ENCODE measurements at places on chromosomes 6 and 20.

- no peak for DNase-seq
Measured at GRCh38 chr6:76861403-76861802, 601.9 kb downstream of the HTR1B start.

DNA sequence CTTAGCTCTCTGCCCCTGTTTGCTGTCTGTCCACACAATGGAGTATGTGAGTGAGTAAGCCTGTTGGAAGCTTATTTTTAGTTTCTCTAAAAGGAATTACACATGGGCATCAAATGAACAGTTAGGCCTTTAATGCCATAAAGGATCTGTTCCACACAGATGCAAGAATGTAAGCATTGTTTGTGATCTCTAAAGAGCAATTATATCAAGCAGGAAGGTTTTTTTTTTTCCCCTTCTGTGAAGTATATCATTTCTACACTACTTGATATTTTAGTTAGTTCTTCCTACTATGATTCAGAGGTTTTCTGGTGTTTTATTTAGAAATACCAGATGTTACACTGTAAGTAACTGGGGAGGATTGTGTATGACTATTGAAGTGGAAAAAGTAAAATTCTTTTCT is 627.5 kb downstream of the COL12A1 start:
- DNase-seq, result no peak

GRCh38 chr6:32114796-32115195 is 5.7 kb upstream of the TNXB start:
- DNase-seq, result no peak

DNA sequence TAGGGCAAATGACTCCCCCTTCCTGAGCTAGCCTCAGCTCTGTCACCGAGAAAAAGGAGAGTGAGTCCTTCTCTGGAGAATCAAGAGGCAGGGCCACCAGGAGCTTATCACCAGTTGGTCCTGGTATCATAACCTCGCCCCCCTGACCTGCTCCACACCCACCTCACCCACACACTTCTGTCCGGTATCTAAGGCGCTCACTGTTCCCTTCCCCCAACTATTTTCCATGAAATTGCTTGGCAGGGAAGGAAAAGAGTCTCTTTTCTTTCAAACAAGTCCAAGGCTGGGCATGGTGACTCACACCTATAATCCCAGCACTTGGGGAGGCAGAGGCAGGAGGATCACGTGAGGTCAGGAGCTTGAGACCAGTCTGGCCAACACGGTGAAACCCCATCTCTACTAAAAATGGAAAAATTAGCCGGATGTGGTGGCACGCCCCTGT is 77.6 kb downstream of the ZMYND8 start:
- no peak for DNase-seq

DNA sequence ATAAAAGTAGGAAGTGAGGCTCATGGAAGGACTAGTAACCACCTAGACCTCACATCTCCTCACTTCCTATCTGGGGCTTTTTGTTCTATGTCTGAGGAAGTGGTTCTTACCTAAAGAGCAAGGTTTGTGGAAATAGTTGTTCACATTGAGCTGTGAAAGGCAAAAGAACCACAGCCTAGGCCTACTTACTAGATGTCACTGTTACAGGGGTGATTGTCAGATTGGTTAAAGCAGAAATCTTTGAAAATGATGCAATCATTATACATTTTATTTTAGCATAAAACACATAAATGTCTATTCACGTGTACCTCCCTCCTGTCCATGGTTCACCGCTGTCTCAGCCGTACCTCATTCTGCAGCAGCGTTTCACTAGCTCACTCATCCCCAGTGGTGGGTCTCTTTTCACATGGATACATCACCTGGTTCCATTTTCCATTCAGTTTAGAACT is 268.8 kb downstream of the TMEM242 start:
- no peak for DNase-seq

DNA sequence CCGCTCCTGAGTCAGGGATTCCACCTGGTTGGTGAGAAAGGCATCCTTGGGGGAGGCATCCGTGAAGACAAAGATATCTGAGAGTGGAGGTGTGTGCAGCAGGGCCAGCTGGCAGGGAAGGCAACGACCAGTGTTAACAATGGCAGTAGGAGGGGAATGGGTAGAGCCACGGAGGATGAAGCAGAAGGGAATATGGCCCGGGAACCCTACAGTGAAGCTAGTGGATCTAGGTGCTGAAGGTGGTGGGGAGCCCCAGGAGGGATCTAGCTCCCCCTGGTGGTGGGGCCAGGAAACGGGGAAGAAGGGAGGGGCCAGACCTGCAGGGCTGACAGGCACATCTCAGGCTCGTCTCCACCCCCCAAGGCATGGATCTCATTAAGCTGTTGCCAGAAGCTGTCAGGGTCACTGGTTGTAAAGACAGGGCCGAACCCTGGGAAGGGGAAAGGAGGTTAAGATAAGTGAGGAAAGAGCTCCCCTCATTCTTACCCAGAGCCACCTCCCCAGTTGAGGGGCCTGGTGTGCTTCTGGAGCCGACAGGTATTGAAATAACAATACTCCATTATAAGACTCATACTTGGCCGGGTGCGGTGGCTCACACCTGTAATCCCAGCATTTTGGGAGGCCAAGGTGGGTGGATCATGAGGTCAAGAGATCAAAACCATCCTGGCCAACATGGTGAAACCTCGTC is 7.3 kb downstream of the VWA7 start:
- DNase-seq, result peak; percentile 67

DNA sequence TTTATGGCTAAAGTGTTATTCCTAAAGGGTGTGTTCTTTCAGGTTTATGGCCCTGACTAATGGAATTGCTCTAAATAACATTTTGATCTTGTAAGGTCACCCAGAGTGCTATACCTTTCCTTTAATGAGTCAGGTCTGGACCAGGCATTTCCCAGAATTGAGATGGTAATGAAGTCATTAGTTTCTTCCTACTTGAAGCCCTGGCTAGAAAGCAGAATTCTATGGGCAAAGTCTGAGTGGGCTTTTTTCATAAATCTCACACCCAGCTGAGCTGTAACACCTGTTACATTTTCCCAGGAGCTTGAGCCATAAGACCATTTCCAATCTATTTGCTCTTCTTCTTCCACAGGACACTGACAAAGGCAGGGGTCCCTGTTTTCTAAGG is 122.0 kb upstream of the ID4 start:
- no peak for DNase-seq

DNA sequence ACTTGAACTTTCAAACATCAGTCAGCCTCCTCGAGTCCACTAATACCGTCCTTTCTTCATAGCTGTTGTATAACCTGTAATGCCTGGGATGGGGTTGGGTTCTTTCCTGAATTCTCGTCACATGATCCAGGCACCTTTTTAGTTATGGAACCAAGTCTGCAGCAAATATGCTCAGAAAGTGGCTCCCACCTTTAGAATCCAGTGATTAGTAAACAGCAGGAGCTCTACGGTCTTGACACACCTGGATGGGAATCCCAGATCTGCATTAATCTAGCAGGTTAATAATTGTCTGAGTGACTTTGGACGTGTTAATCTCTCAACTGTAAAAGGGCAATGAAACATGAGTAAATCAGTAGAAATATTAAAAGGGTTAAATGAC is 729 bp upstream of the ZHX3 start:
- no peak for DNase-seq

DNA sequence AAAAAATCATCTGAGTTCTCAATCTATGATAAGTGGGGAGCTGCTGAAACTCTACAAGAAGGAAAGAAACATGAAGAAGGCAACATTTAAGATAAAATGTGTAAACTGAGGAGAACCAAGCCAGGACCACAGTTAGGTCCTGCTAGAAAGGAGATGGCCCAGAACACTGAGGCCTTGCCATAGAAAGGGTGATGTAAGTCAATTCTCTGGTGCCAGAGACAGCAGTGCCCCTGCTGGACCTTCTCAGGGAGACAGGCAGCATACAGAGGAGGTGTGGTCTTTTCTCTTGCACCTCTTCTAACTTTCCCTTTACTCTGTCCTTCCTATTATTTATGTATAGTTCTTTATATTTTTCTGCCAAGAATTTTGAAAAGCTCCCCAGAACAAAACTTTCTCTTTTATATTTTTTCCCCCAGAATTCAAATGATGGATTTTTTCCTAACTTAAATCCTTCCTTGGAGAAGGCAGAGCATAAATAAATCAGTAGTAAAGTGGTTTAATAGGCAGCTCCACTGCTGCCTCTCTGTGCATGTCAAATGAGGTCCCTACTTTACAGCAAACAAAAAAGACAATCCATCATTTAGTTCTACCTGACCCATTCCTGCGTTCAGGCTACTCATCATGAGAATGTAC is 9.0 kb downstream of the UQCC2 start:
- no peak for DNase-seq

GRCh38 chr6:136129365-136129764 is 120.7 kb downstream of the MTFR2 start:
- DNase-seq, result no peak

- DNase-seq, result no peak
Measured at GRCh38 chr20:23061262-23061661, 11.8 kb upstream of the THBD start.

DNA sequence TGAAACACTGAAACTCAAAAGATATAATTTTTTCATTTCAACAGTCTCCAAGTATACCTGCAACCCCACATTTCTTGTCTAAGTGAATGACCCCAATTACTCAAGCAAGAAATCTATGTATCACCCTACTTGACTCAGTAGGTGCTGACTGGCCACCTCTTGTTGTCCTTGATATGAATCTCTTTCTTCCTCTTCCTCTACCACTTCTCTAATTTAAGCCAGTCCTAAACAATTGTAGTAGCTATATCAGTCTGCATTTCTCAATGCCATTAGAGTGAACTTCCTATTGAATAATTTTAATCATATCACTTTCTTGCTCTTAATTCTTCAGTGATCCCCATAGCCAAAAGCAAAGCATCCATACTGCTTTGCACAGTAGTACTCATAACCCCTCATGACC is 93.2 kb downstream of the NKAIN2 start:
- no peak for DNase-seq

GRCh38 chr20:10090588-10091166 is 55.9 kb downstream of the ANKEF1 start:
- DNase-seq, result no peak

DNA sequence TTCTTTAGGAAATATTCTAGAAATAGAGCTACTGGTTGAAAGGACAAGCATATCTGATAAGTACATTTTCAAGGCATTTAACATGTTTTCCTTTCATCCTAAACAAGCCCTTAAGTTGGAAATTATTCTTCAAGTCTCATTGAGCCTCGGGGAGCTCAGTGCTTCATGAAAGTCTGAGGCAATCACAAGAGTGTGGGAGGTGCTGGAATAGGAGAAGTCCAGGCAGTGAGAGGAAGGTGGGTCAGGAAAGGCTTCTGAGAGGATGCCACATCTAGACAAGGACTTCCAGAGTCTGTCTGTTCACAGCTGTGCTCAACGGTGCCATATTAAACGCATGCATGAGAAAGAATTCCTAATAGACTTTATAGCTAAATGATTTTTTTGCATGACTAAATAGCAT is 69.8 kb downstream of the CD83 start:
- DNase-seq, result no peak

Data from stimulated activated CD4-positive, alpha-beta T cell treated with anti-CD3 and anti-CD28 coated beads, Interleukin-1b, Interleukin-23, amount 100 ng/mL, for 1 hour (primary cell).